ENCODE measurements at places on chromosomes 12 and 14.

- DNase-seq: no peak
Measured at GRCh38 chr12:64767495-64767894, 8.3 kb upstream of the GNS start.

GRCh38 chr14:79740066-79740601, 471.2 kb downstream of the DIO2 start:
- DNase-seq: no peak

- DNase-seq: no peak
Measured at GRCh38 chr12:1656902-1657301, 27.9 kb downstream of the WNT5B start.

DNA sequence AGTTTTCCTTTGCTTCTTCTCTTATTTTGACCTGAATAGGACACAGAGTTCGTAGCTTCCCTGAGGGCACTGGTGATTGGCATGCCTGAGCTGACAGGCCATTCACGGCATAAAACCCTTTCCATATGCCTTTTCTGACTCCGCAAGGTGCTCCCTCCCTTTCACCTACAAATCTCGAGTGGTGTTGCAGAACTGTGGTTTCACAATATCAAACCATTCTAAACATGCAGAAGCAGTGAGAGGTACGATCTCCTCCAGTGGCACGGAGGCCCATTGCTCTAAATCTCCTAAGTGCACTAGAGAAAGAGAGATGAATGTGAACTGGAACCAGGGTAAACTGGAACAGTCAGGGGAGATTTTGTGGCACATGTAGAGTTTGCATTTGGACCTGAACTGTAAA, 23.9 kb downstream of the CLSTN3 start:
- no peak for DNase-seq

- no peak for DNase-seq
Measured at GRCh38 chr12:74964390-74964789, 245.2 kb downstream of the KCNC2 start.

DNA sequence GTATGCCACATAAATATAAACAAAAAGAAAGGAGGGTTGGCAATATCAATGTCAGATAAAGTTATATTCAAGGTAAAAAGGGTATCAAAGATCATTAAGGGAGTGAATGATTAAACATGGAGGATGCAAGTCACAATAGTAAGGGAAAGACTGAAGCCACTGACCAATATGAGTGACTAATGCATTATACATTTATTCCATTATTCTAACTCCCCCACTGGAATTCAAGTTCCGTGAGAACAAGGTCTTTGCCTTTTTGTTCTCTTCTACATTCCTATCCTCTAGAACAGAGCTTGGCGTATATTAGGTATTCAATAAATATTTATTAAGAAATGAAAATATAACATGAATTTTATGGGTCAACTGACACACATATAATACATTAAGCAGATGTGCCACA, 30.7 kb downstream of the MAP4K5 start:
- no peak for DNase-seq
